ENCODE measurements at places on chromosomes 7 and 10. TPM values are rescaled to one million over a fixed set of nuclear protein-coding genes. Genes with fewer than 3 reads are reported as not detected.

TWNK gene
- total RNA-seq, result 5.9 TPM

CPEB3 gene
- 0.30 TPM for total RNA-seq

CRYGN gene
- not detected for total RNA-seq

TPST1 gene
- total RNA-seq, result 31.1 TPM

PRKG1 gene
- 8.2 TPM for total RNA-seq

ZNF117 gene
- total RNA-seq, result 1.7 TPM

MICU1 gene
- 37.2 TPM for total RNA-seq

SERPINE1 gene
- 1,155 TPM for total RNA-seq

GIMAP4 gene
- total RNA-seq, result not detected

FAM131B gene
- total RNA-seq, result 1.0 TPM

SPOCK2 gene
- 0.34 TPM for total RNA-seq

GRB10 gene
- 26.3 TPM for total RNA-seq

CPSF4 gene
- total RNA-seq, result 29.4 TPM

HMX3 gene
- not detected for total RNA-seq

CAMK2B gene
- total RNA-seq, result not detected

CELF2 gene
- 1.7 TPM for total RNA-seq

PNLIP gene
- total RNA-seq, result not detected

SPDYE1 gene
- not detected for total RNA-seq

FGFR2 gene
- 0.34 TPM for total RNA-seq

All from bronchus fibroblast of lung (primary cell).